NCI-H1436 treated with DMSO at 0.1 percent for 48 hours (cell line): ENCODE measurements at places on chromosomes 2 and 18.

GRCh38 chr2:47636596-47637264, 146.2 kb upstream of the MSH6 start:
- DNase-seq = no peak

- no peak for DNase-seq
These were observed 55.0 kb upstream of the CTDP1 start for GRCh38 chr18:79624356-79625170.

DNA sequence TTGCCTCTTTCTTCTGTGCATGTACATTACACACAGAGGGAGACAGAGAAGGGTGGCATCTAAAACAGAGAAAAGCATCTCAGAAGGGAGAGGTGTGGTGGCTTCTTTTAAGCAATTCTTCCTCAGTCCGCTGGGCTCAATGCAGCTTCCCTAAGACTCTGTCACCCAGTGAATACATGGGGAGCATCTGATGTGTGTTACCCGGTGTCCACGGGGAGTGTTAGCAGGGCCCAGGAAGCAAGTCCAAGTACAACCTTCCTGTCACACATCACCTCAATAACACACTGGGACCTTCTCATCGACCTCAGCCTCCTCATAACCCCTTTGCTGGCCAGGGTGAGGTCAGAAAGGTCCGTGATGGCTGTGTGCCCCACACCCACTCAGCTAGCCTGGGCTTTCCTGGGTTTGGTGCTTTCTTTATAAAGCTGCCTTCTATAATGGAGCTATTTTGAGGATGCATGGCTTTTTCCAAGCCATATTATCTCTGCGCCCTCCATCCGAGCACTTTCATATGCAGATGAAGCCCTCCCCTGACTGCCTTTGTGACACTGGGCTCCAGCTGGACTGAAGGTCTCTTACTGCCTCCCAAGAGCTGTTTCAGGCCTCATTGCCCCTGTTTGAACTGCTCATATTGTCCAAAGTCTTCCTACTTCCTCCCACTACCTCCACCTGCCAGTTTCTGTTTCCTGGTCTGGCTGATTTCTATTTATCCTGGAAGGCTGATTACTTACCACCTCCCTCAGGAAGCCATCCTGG, 21.4 kb downstream of the TNFRSF11A start:
- no peak for DNase-seq

- no peak for DNase-seq
These were observed 94.9 kb upstream of the PDE1A start for GRCh38 chr2:182521453-182522404.

GRCh38 chr18:60019463-60019840, 119.7 kb downstream of the PMAIP1 start:
- DNase-seq = no peak
